Fibroblast of skin of left biceps (primary cell): ENCODE measurements at places on chromosomes 5 and 9.

GRCh38 chr9:137156567-137157375 is 13.1 kb downstream of the LRRC26 start:
- DNase-seq, result no peak

DNA sequence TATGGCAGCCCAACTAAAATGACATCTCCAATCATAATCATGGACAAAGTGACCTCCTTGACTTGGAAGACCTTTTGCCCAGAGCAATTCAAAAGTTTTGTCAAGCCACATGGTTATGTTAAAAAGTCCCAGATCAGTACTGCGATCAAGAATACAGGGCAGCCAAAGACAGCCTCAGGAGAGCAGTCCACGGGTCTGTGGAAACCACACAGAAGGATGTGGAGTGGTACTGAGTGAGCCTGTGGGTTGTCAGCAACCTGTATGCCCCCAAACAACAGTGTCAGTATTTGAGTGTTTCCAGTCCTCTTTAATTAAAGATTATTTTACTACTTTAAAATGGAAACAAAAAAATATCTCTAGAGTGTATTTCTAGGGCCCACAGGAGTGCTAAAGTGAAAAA is 345.4 kb upstream of the EFNA5 start:
- no peak for DNase-seq

DNA sequence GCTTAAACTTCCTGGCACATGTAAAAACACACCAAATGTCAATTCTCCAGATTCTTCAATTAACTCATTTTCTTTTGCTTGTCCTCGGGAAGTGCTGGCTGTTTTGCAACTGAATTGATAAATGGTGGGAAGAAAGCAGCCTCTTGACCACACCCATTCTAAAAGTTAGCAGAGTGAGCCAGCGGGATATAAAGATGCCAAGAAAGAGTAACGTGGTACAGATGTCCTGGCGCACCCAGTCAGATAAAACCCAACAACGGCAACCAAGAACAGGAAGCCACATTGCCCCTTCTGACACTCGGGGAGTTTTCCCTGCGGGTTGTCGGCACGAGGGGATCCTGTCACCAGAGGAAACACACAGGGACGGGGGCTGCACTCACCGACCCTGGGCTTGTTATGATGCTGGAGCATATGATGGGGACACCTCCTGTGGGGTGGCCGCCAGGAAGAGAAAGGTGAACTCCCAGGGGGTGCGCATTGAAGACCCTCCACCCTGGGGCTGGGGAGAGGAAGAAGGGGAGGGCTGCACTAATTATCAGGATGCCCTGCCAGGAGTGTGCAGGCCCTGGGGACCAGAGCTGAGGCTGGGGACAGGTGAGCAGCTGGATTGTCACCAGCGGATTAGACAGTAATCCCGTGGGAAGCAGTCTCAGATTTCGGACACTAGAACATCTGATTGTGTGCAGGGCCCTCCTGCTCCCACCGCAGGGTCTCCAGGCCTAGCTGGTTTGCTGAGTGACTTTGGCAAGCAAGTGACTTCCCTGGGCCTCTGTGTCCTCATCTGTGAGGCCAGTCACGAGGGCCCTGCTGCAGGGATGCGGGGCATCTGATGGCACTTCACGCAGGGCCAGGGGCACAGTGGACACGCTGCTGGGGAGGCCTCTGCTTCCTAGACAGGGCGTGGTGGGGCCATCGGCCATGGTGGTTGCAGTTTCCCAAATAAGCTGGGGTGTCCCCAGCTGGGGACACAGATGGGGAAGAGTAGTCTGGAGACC is 59.2 kb downstream of the CRB2 start:
- no peak for DNase-seq

- DNase-seq, result no peak
Observed at GRCh38 chr9:124221676-124222075, 36.1 kb upstream of the NEK6 start.

DNA sequence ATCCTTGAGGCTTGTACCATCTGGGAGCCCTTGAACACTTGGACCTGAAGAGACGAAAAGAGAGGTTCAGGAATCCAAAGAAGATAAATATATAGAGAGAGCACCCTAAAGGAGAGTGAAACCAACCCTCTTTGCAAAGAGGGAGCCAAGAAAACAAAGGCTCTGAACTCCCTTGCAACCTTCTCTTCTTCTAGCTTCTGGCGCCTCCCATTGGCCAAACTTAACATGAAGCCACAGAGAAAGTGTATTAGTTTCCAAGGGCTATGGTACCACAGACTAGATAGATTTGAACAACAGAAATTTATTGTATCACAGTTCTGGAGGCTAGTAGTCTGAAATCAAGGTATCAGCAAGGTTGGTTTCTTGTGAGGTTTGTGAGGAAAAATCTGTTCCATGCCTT is 175.1 kb downstream of the HCN1 start:
- DNase-seq, result no peak

DNA sequence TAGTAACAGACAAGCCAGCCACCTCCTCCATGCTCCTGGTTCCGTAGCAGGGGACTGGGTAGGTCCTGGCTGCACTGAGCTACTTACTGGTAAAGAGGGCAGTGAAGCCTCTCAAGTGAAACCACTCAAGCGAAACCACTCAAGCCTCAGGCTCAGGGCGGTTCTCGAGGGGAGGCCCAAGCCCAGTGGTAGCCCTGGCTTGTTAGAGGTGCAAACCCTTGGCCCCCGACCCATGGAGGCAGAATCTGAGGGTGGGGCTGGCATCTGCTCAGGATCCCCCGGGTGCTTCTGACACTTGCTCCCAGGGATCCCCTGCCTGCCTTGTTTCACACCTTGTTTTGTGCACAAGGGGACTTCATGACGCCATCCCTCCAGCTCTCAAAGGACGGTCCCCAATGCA is 76.5 kb upstream of the OLFM1 start:
- DNase-seq, result no peak

DNA sequence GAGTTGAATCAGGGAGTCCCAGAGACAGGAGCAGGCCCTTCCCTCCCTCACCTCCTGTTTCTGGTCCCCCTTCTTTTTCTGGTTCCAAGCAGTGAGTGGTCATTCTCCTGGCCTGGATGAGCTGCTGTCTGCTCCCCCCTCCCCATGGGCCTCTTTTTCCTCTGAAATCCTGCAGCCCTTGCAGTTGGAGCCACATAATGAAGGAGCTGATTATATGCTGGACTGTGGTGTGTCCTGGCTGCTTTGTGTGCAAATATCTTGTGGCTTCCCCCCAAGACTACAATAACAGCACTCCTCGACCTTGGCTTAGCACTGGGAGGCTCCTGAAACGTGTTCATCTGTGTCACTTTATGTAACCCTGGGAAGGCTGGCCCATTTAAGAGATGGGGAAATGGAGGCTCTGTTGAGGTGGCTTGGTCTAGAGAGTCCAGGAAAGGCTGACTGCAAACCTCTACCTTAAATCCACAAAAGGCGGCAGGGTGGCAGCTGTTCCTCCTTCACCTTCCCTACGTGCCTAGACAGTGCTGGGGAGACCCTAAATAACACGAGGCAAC is 69.2 kb downstream of the SH3PXD2B start:
- no peak for DNase-seq

- no peak for DNase-seq
Observed at GRCh38 chr5:72273547-72273946, 46.5 kb downstream of the MRPS27 start.

- no peak for DNase-seq
Observed at GRCh38 chr9:36831381-36832161, 202.5 kb downstream of the PAX5 start.

DNA sequence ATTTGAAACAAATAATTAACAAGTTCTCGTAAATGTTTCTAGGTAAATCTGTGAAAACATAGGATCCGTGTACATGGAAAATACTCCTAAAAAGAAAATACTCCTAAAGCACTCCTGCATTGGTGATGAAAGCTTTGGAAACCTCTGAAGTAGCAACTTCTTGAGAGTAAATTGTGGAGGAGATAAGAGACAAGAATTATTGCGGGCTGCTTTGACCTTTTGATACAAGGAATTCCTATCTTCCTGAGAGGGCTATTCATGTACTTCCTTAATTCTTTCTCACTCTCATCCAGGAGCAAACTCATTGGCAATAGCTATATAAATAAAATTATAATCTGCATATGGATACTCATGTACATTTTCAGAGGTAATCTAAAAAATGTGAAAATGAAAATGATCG is 158.4 kb upstream of the PIK3R1 start:
- DNase-seq, result no peak

DNA sequence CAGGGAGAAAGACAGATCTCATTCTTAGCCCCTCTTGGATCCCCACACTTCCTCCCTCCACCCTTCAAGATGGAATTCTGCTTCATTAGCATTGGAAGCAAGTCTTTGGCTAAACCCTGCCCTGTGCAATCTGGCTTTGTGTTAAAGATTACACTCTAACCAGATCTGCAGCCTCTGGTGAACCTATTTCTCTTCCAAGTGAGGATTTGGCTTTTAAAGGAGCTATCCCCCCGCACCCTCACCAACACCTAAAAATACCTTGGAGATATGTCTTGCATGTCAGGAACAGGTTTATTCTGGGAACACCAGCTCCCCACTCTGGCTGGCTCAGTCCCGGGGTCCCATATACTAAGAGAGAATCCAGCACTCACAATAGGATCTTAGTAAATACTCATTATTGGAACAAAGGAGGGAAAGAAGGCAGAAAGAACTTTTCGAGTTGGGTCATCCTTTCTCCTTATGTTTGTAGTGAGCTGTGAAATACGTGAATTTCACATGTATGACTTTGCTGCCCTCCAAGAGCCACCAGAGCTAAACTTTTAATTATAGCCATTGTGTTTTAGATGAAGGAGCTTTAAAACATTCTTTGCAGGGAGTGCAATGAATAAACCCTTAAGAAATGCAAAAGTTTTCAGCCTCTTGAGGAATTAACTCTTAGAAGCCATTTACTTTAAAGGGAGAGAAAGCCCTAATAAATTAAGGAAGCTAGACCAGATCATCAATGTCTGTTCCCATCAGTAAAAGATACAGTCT is 53.7 kb upstream of the HRH2 start:
- no peak for DNase-seq

DNA sequence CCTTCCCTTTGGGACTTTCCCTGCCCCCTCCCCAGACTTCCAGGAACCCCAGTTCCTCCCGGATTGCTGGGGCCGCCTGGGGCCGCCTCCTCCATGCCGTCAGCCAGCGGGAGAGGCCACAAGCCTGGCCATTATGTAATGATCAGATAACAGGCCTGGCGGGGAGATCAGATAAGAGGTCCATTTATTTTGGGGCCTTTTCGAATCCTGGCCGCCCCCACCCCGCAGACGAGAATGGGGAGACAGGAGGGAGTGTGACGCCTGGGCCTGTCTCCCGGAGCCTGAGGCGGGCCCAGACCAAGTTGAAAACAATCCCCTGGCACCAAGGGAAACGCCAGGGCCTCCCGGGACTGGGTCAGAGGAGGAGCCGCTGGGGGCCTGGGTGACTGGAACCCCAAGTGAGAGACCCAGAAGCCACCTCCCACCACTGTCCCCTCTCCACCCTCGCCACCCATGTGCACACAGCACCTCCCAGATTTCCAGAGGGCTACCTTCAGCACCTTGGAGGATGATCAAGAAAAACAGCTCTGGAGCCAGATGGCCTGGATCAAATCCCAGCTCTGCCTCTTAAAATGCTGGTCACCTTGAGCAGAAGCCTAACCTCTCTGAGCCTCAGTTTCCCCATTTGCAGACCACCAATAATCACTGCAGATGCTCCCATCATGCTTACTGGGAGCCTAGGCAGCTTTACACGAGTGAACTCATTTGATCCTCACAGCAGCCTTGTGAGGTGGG is 7.8 kb downstream of the ENG start:
- DNase-seq, result no peak

DNA sequence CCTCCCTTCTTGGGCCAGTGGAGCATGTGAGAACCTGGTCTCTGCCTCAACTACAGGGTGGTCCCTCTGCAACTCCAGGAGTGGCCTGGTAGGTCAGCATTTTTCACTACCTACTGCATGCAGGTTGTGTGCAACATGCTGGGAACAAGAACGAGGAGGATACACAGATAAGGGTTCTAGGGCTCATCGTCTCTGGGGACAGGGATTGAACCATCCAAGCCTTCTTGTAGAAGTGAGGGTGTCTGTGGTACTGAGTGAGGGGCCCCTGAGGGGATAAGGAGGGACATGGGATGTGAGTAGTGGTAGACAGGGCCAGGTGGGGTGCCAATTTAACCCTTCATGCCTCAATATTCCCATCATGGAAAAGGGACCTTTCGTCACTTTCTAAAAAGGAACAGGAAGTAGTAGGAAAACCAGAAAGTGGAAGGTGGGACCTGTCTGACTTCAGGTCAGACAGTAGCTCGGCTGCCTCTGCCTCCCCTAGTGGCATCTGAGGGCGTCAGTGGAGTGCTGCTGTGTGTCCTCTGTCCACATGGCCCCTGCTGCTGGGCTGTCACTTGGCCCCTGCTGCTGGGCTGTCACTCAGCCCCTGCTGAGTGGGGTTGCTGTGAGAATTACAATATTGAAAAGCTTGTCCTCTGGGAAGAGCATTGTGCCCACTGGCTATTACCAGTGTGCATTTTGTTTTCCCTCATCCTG is 48.6 kb upstream of the RNU6ATAC start:
- DNase-seq, result no peak

GRCh38 chr5:37631939-37632338 is 207.9 kb downstream of the GDNF start:
- no peak for DNase-seq

DNA sequence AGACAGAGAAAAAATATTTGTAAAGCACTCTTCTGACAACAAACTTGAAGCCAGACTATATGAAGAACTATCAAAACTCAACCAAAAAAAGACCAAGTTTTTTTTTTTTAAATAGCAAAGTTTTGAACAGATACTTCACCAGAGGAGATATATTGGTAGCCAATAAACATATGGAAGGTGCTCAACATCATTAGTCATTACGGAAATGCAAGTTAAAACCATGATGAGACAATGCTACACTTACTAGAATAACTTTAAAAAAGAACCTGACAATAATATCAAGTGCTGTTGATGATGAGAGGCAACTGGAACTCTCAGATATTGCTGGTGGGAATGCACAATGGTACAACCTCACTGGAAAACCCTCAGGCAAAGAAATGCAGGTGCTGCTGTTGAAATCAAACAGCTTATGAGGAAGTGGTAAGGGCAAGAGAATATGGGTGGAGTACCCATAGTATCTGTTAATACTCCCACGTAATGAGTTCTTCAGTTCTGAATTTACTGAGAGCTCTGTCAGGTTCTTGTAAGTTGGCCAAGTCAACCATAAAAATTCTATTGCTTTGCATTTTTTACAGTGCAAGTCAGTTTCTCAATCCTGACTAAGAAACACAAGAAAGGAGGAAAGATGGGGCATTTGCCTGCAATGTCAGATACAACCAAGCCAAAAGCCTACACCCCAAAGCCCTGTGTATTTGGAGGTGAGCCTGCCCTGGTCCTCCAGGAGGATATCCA is 87.3 kb upstream of the GNAQ start:
- DNase-seq, result no peak

- DNase-seq, result no peak
Observed at GRCh38 chr5:134092875-134093274, 21.6 kb upstream of the TCF7 start.

- no peak for DNase-seq
Observed at GRCh38 chr5:3809455-3809854, 213.8 kb downstream of the IRX1 start.

DNA sequence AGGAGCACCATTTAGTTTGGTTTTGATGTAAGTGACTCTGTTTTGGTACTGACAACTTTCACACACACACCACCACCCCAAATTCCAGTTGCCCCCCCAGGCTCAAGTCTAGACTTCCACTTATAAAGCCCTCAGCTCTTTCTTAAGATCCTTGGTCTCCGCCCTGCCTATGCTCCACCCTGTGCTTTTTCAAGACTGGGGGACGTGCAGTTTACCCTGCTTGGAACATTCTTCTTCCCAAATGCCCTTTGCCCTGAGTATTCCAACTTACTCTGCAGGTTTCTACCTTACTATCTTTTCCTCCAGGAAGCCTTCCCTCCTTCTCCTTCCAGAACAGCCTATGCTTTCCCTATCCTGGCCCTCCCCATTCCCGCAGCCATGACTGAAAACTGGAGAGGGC is 1.5 kb upstream of the TRIM14 start:
- DNase-seq, result no peak

GRCh38 chr5:45355189-45355992 is 340.8 kb downstream of the HCN1 start:
- DNase-seq, result no peak
